ENCODE measurements at places on chromosomes 16 and 17.

- no peak for DNase-seq
These were observed 10.3 kb upstream of the IRF8 start for GRCh38 chr16:85888405-85889331.

GRCh38 chr17:77948690-77949114, 9.8 kb upstream of the TNRC6C start:
- DNase-seq: no peak

DNA sequence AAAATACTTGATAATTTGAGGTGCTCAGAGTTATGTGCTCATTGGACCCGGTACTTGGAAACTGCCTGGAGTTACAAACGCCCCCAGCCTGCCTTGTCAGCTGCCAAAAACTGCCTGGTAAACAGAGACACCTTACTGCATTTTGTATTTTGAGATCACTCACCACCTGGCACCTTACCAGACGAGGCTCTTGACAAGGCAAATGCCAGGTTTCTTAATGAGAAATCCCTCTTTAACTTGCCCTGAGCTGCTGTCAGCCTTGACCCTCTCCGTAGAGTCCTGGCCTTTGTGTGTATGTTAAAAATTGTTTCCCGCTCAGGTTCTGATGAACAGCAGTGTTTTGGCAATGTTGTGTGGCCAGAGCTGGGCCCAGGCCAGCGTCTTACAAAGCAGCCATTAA, 28.8 kb downstream of the SYT17 start:
- no peak for DNase-seq

- no peak for DNase-seq
These were observed 478.2 kb upstream of the CDH11 start for GRCh38 chr16:65600046-65600445.

DNA sequence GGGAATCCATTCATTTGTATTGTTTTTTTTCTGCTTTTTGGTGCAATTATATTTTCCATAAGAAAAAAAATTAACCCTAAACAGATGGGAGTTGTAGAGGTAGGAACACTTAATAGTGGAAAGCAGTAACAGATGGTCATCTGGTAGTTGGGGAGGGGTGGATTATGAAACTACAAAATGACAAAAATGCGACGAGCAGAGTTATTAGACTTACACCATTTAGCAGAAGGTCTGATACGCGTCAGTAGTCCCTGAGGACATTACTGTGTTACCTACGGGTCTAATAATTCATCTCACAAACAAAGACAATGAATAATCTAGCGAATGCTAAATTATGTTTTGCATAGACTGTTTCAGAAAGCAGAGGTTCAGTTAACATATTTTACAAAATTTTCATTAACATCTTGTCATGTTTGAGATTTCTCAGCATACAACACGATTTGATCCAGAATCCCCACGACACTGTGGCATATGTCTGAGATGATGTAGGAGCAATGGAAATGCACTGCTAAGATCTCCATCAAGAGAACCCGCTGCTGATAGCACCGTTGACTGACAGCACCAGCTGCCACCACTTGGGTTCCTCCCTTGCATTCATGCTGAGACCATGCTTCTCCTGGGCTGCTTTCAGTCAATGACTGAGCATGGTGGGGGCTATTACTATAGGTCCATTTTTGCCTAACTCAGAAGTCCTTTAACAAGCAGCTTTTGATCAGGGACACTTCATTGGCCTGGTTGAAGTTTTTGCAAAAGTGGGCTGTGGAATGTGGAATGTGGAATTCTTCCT, 182.2 kb upstream of the CPHXL start:
- no peak for DNase-seq

Measured in stimulated activated CD8-positive, alpha-beta memory T cell treated with anti-CD3 and anti-CD28 coated beads, Interleukin-15, amount 100 ng/mL, for 1 hour (primary cell).